NCI-H1417 (cell line): ENCODE measurements at places on chromosomes 4 and X.
A peak's percentile ranks its signal among the peaks of the same experiment; 100 is the strongest.

- DNase-seq = no peak
Measured at GRCh38 chr4:113822555-113823290, 61.2 kb upstream of the CAMK2D start.

DNA sequence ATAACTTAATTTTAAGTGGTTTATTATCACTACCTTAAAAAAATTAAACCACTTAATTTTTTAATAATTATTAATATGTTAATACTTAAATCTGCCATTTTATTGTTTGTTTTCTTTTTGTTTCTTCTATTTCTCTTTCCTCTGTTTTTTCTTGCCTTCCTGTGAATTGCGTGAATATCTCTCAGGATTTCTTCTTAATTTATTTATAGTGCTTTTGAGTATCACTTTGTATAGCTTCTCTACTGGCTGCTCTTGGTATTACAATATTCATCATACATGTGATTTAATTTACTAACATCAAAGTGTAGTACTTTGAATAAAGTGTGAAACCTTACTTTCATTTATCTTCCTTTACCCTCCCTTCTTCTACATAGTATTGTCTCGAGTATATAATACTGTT lies 349.5 kb upstream of the CPXCR1 start:
- DNase-seq = no peak

DNA sequence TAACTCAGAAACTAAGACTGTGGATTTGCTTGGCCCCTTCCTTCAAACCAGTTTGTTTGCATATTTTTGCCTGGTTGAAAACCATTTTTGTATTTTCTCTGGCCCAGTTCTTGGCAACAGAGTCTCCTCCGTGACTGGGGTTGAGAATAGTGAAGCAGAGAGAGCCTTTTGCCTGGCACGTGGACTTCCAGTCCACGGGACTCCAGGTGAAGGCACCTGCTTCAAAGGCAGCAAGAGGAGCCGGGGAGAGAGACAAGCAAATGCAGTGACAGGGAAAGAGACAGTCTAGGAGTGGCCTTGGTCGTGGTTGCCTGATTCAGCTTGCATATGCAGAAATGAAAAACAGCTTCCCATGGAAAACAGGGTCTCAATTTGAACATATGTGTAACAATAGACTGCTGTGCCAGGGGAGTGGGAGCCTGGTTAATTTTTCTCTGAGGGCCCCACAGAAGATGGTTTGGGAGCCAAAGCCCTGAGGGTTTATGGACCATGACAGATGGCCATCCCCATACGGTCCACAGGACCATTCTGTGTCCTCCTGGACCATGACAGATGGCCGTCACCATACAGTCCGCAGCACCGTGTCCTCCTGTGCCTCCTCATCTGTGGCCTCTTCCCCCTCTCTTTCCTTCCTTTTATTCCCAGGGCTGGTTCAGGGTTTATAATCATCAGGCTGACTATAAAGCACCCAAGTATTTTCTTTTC lies 272.2 kb upstream of the RASGEF1B start:
- no peak for DNase-seq

GRCh38 chrX:15813416-15813815 lies 23.1 kb downstream of the ZRSR2 start:
- no peak for DNase-seq

DNA sequence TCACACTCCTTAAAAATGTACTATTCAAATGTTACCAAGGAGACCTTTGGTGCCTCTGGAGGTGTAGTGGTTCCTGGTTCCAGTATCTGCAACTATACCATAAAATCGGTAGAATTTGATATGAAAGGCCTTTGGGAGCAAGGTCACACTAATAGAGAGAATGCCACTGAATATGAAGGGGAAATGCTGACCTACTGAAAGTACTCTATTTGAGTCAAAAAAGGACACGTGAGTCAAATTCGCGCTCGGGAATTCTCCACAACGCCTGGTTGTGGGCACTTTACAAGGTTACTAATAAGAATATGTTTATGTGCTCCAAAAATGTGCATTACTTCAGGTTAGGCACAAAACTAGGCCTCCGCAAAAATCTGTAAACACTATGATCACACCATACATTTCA lies 39.5 kb upstream of the RELL1 start:
- no peak for DNase-seq

DNA sequence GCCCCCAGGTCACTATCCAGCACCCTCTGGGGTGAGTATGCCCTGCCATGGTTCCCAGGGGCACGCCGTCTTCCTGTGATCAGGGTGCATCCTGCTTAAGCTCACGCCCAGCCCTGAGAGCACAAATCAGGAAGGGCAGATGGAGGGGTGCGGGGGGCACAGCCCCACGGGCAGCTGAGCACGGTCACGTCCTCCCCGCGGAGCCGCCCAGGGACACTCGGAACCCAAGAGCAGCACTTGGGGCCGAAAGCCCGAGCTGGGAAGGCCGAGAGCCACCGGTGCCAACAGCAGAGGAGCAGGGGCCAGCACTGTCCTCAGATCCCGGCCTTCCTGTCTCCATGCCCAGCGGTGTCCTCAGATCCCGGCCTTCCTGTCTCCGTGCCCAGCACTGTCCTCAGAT lies 21.5 kb downstream of the NELFA start:
- no peak for DNase-seq

DNA sequence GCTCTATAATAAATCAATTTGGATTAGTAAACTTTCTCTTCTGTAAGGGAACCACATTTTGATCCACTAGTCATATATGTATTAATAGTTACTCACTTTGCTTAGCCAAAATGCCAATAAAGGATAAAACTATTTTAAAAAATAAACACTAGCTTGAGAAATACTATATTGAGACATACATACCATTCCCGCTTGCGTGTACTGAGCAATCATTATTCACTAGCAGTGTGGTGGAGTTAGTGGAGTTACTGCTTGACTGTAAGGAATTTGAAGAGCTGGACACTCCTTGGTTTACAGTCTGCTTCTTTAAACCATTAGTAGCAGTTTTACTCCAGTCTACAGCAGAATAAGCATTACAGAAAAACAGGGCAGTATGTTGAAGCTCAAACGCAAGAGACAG lies 10.8 kb upstream of the PHKA2 start:
- no peak for DNase-seq

DNA sequence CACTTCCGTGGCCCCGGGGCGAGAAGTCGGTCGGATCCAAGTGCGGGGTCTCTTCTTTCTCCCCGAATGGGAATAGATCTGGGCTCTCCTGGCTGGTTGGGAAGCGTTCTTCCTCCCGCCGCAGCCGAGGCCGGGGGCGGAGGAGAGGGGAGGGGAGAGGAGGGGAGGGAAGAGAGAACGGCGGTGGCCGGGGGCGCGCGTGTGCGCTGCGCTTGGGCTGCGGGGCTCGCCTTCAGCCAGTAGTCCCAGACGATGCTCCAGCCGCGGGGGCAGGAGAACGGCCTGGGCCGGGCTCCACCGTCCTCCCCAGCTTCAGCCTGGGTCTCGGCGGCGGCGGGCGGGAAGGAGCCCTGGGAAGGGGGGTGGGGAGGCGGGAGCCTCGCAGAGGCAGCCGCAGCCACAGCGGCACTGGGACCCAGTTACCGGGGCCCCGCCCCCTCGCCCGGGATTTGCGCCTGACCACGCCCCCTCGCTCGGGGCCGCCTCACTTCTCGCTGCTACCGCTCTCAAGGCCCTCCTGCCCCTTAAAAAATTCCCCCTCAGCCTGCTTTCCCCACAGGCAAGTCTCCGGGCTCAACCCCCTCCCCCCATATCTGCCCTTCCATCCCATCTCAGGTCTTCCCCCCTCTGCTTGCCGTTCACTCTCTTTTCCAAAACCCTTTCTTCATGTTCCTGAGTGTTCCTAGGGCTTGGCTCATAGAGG lies at the start of gene FGD1:
Gene FGD1 (minus strand): TSS at position 421 of the 703 bp plus-strand sequence. CDS start 802 bp downstream, outside the sequence.
- DNase-seq = peak; percentile 85

DNA sequence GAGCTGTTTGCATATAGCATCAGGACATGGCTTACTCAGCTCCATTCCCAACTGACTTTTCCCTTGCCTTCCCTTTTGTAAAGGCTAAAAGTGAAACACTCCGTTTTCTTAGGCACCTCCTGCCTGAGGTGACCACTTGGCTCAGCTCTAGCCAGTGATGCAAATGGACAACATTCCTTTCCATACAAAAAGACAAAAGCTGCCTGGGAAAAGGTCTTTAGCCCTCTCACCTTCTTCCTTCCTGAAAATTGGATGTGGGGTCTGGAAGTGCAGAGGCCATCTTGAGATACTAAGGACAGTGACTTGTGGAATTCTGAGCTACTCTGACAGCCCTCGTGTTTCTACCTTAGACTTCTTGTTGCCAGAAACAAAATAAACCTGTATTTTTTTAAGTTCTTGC lies 27.7 kb upstream of the SFRP2 start:
- no peak for DNase-seq
